ENCODE measurements at places on chromosomes 12 and 14.

DNA sequence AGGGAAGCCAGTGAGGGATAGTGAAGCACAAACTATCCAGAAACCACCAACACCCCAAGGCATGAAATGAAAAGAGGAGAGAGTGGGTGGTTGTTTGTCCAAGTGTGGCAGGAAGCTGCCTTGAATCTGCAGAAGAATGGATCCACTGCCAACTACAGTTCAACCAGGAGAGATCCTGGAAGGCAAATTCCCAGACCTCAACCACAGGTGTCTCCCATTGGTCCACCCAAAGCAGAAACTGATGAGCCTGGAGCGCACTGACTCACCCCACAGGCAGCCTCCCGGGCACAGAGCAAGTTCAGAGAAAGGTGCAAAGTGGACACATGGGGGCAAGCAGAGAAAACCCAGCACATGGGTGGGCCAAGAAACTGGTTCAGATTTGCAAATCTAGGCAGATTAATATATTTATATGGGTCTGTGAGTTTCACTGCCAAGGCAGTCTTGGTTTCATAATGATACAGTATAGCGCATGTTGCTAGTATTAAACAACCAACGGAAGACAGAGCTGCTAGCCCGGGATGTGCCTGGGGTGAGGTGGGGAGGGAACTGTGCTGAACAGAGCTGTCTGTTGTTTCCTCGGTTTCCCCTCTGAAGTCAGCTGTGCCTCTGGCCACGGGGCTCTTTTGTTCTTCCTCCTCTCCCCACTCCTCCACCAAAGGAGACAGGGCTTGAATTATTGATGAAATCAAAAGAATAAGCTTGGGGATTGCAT is 416.2 kb upstream of the CCDC196 start:
- DNase-seq = no peak

GRCh38 chr14:87999277-87999676 is 5.7 kb upstream of the GPR65 start:
- no peak for DNase-seq

DNA sequence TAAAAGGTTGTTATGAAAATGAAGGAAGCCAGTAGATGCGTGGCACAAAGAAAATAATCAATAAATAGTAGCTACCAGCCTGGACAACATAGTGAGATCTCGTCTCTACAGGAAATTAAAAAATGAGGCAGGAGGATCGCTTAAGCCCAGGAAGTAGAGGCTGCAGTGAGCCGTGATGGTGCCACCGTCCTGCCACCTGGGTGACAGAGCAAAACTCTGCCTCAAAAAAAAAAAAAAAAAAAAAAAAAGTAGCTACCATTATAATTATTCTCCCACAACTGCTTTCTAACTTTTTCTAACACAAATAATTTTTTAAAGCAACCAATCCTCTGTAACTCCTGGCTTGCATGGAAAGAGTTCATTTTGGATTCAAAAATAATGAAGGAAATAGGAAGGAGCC is 133.0 kb downstream of the NDUFA12 start:
- DNase-seq = no peak

DNA sequence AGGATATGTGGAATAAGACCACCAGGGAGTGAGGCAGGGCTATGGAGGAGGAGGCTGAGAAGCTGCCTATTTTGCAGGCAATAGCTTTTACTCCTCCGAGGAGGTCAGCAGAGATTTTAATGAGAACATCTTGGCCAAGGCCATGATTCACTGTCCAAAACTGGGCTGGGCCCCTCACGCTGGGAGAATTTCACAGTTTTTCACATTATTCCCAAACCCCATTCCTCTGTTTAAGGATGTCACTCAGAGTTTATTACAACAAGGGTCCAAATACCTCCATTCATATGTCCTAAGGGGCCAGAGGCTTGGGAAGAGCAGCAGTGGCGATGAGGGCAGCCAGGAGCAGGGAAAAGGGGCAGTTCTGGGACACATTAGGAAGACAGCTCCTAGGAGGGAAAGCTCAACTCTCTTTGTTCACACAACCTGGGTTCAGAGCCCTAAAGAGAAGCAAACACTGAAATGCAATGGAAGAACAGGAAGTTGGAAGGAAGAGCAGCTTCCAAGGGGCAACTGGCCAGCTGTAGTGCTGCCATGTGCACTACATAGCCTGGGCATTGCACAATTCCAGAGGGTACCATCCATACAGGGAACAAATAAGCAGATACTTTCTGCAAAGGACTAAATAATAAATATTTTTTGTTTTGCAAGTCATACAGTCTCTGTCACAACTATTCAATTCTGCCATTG is 283.2 kb downstream of the NUAK1 start:
- DNase-seq = no peak

- no peak for DNase-seq
Observed at GRCh38 chr14:38929416-38929815, 173.6 kb downstream of the SEC23A start.

GRCh38 chr12:71683633-71684032 is 2.2 kb upstream of the TMEM19 start:
- no peak for DNase-seq

- DNase-seq = no peak
Observed at GRCh38 chr14:84750763-84751554, 779.0 kb upstream of the FLRT2 start.

DNA sequence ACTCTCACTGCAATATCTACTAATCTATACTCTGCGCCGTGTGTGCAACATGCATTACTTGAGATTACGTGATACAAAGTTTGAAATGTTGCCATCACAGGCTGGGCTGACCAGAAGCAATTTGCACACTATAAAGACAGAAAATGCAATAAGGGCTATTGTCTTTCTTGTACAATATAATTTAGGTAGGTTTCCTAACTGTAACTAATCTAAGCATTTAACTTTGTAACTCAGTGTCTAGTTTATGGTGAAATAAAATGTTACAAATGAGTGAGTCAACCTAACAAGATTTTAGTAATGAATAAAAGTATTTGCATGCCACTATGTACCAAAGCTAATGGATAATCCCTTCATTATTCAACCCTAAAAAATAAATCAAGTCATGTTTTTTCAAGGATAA is 57.8 kb downstream of the LRP6 start:
- DNase-seq = no peak

DNA sequence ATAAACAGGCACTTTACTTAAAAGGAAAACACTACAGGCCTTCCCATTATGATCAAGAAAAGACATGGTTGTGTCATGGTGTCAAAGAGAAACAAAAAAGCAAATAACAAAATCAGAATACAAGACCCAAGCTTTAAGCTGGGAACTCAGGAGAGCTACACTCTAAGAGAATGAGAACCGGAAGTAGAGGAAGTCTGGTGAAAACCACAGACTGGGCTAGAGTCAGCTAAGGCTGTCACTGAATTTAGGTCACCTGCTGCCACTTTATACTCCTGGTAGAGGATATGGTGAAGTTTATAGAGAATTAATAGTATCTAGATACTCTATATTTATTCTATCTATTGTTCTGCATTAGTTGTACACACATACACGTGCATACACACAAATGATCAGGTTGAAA is 971.7 kb downstream of the FLRT2 start:
- no peak for DNase-seq

GRCh38 chr12:101777485-101777884 is 38.2 kb upstream of the SYCP3 start:
- DNase-seq = no peak

GRCh38 chr14:104702673-104703072 is 13.3 kb downstream of the INF2 start:
- no peak for DNase-seq

GRCh38 chr12:124044809-124045321 is 71.8 kb downstream of the ZNF664 start:
- no peak for DNase-seq

DNA sequence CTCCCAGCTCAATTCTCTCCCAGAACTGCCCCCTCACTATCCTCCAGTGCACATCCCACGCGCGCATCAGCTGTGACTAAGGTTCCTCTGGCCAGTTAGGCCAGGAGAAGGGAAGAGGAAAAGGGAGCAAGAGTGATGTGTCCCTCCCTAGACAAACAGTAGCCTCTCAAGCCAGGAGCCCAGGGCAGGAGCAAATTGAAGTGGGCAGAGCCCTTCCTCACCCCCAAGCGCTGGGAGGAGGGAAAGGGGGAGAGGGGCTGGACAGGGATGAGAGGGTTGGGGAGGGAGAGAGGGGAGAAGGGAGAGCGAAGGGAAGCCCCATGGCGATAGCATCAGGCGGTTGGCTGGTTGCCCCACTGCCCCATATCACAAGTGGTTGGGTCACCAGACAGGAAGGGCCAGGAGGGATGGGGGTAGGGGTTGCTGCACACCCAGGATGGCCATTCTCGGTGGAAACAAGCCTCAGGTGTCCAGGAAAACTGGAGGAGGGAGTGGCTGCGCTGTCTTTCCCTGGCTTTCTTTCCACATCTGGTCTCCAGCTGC is 1.1 kb downstream of the CD63 start:
- no peak for DNase-seq

- DNase-seq = no peak
Observed at GRCh38 chr14:103074729-103075367, 9.2 kb upstream of the LBHD2 start.

- no peak for DNase-seq
Observed at GRCh38 chr14:92590941-92591340, 77.4 kb downstream of the RIN3 start.

GRCh38 chr12:6310771-6311610 is 509 bp downstream of the PLEKHG6 start:
- no peak for DNase-seq

DNA sequence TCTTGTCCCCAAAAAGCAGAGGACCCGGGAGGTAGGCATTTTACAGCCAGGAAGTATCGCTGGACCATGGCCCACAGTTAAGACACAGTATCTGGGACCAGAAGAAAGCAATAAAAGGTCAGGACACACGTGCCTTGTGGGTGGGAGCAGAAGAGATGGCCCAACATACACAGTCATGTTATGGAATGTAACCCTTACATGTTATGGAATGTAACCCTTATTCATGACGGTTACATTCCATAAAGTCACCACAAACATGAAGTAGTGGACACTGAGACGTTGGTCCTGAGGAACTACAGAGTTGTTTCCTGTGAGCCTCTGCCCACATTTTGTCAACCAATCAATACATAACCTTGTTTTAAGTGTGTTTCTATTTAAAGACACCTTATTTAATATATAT is 285.6 kb upstream of the FKBP4 start:
- no peak for DNase-seq

- no peak for DNase-seq
Observed at GRCh38 chr14:100085462-100085861, 20.2 kb downstream of the EVL start.

DNA sequence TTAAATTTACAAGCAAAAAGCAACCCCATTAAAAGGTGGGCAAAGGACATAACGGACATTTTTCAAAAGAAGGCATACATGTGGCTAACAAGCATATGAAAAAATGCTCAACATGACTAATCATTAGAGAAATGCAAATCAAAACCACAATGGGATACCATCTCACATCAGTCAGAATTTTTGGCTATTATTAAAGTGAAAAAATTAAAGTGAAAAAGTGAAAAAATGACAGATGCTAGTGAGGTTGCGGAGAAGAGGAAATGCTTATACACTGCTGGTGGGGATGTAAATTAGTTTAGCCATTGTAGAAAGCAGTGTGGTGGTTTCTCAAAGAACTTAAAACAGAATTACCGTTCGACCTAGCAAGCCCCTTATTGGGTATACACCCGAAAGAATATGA is 7.9 kb downstream of the OTOGL start:
- no peak for DNase-seq

- DNase-seq = no peak
Observed at GRCh38 chr14:33375786-33376185, 437.1 kb downstream of the NPAS3 start.

DNA sequence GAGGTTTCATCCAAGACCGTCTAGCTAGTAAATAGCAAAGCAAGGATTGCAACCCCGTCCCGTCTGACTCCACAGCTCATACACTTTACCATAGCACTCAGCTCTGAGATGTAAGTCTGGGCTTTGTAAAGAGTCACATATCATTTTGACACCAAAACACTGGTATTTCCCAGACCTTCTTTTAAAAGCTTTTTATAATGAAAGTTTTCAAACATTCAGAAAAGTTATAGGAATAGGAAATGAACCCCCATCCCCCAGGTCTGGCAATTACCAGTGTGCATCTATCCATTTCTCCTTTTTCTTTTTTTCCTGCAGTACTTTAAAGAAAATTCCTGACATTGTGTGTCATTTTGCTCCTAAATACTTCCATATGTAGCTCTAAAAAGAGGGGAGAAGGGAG is 183.6 kb upstream of the CCND2 start:
- no peak for DNase-seq

DNA sequence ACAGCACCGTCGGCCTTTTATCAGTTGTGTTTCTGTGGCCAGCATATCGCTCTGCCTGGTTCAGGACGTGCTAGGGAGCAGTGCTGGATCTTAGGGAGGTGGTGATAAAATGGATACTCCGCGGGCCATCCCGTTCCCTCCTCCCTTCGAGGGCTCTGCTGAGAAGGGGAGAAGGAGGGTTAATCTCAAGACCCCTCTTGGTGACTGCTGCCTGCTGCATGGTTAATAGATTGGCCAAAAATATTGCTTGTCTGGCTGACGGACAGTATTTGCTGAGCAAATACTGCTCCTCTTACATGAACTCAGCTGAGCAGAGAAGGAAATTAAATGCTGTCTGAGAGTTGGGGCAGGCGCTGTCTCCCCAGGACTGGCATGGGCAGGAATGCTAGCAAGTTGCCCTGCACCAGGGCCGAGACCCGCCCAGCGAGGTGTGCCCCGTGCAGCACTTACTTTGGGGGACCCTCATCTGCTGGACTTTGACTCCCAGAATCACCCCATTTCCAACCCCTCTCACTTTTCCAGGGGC is 1.2 kb downstream of the FBRSL1 start:
- DNase-seq = no peak

DNA sequence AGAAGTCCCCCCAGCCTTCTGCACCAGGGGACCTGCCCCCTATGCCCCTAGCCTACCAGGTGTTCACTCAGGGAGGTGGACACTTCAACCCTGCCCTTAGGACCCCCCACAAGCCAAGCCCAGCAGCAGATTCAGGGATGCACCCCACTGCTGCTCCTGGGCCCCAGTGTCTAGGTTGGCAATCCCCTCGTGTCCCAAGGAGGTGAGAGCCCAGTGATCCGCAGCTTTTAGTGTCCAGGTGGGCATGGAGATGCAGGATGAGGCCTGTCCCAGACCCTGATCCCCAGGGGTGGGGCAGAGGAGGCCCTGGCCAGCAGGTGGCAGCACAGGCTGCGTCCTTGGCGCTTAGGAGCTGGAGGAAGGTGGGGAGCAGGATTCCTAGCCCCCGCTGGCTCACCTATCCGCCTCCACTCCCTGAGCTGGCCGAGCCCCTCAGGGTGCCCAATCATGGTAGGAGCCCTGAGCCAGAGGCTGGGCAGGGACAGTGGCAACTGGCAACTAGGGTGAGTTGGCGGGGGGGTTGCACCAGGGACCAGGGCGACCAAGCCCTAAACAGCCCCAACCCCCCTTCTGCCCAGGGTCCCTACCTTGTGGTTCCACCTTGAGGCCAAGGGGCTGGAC is 4.1 kb downstream of the CKB start:
- DNase-seq = no peak
